ENCODE measurements at places on chromosomes 5 and 9.

- DNase-seq: no peak
Observed at GRCh38 chr5:73591698-73592501, 26.4 kb downstream of the UTP15 start.

GRCh38 chr9:82555431-82556051 is 507.4 kb downstream of the RASEF start:
- no peak for DNase-seq

- no peak for DNase-seq
Observed at GRCh38 chr9:1353291-1353690, 303.1 kb downstream of the DMRT2 start.

- DNase-seq: no peak
Observed at GRCh38 chr5:65462139-65462705, 19.5 kb downstream of the ADAMTS6 start.

- DNase-seq: peak; percentile 55
Observed at GRCh38 chr9:71758277-71758676, 10.0 kb downstream of the CEMIP2 start.

DNA sequence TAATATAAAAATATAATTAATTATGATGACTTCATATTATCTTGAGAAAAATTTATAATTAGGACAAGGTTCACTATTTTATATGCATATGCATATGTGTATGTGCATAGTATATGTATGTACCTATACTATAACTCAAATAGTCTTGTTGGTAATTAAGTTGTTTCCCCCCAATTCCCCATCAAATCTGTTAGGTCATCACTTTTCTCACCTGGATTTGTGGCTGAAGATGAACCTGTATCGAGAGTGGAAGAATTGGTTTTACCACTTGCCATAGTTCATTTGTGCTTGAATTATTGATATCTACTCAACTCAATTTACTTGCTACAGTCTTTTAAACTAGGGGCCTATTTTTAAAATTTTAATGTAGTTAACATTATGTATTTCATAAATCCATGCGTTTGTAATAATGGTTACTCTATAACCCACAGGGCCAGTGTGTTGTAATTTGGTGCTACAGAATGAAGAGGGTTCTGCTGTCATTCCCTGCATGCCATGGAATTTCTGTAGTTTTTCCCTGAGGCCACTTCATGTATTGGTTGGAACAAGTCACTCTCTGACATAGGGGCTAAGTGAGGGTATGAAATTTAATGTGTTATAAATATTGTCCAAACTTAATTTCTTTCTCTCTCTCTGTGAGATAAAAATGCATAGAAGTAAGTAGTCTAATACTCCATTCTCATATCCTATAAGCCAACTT is 74.9 kb downstream of the TAF11L14 start:
- DNase-seq: peak; percentile 67

- no peak for DNase-seq
Observed at GRCh38 chr5:154654486-154655371, 100.4 kb upstream of the LARP1 start.

DNA sequence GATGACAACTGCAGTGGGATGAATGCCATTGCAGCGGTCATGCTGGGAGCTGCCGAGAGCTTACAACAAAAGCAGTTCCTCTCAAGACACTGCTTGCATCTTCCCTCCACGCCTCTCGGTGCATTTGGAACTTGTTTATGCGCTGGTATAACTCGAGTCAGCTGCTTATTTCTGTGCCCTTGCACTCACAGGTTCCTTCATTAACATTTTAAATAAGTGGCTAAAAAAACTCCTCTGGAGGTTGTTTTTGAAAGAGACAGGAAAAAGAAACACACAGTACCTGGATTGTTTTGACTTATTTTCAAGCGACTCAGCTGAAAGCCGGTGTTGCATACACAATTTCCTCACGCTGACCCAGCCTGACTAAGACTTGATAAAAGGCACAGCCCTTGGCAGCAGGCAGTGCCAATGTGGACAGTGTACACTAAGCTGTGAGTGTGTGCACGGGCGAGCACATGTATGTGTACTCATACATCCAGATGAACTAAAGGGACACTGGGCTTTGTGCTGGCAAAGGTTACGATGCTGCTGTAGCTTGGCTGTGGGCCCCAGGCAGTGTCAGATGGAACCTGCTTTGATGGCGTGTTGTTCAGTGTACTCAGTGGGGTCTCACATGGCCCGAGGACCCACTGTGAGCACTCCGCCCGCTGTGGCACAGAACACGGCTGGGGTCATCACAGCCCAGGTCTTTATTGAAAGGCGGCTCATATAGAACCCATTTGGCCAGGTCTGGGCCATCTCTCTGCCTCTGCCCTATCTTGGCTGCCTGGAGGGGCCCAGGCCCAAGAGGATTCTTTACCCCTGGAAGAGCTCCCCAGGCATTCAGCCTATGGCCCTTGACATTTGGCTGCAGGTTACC is 92.3 kb downstream of the ANKRD33B start:
- DNase-seq: no peak

GRCh38 chr5:144209361-144209760 is 38.7 kb downstream of the KCTD16 start:
- no peak for DNase-seq

GRCh38 chr5:42655982-42656650 is 100.5 kb upstream of the CCDC152 start:
- DNase-seq: no peak

DNA sequence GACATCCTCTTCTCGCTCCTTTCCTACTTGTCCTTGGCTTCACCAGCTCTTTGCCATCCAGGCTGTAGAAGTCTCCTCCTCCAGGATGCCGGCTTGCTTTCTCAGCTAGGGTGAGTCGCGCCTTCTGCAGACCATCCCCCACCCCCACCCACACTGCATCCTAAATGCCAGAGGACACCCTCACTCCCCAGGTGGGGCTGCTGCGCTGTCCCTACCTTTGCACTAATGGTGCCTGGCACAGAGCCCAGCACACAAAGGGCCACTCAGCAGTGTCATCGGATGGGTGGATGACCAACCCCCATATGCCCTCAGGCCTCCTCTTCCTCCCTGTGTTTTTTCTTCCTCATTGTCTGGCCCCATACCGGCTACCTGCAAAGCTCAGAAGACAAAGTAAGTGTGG is 14.8 kb downstream of the IL9 start:
- no peak for DNase-seq

- no peak for DNase-seq
Observed at GRCh38 chr5:90813392-90813791, 254.8 kb downstream of the ADGRV1 start.

DNA sequence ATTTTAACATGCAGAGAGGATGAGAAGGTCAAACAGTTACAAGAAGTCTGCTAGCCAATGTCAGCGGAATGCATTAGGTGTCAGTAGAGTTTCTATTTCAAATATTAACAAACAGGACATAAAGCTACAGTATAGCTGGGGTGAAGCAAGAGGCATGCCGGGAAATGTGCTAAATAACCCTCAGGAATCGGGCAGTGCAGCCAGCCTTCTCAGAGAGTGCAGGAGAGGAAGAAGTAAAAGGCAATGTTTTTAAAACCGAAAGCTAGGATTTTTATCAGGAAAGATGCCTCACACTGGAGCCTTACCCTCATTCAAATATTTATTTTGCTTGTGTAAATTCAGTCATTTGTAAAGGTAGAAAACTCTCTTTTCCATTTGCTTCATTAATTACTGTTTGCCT is 59.1 kb upstream of the SH3GL2 start:
- DNase-seq: no peak

DNA sequence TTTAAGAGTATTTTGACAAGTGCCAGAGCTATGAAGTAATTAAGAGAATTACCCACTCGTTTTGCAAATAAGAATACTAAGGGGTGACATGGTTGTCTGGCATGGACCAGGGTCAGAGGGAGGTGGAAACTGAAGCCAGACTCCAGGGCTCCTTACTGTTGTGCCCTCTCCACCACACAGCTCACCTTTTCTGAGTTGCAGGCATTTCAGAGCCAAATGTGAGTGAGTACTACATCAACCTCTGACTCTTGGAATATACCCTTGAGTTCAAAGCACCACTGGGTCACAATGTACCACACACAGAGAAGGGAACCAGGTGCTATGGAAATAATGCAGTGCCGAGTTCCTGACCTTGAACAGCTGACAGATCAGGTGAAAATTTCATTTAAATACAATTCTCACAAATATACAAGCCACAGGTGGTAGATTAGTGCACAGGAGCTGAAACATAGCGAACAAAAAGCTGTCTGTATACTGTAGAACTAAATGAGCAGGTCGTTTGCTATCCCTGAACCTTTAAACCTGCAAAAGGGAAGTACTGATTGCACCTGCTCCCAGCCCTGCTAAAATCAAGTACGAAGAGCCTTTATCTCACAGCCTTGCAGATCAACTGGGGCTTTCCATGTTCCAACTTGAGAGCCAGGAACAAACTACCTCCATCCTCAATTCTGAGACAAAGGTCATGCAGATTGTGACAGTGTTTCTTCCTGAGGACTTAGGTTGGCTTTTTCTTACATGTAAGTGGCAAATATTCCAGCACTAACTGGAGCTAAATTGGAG is 57.0 kb downstream of the GOLM1 start:
- no peak for DNase-seq

DNA sequence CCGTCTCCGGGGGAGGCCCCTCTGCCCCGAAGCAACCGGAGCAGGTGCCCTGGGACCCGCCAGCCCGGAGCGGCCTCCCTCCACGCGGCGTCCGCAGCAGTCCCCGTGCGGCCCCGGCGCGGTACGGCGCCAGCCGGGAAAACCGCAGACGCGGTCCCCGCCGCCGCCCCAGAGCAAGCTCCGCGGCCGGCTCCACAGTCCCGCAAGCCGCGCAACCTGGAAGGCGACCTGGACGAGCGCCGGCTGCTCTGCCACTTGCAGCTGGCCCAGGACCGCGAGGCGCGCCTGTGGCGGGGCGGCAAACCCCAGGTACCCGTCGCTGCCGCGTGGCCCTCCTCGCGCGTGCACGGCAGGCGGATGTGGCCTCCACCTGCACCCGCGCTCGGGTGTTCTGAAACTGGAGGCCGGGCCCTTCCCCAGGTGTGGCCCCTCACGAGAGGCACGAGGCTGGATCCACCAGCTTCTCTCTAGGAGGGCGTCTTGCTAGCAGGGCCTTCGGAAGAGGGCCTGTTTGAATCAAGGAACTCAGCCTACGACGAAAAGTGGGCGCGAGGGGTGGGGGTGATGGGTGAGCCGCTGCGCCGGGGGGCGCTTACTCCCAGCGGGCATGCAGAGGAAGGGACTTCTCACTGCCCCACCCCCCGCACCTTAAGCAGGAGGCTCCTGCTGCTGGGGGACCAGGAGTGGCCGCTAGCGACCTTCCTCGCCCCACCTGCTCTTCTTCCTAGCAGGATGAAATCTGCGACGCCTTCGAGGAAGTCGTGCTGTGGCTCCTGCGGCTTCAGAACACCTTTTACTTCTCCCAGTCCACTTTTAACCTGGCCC is 602 bp downstream of the CCNI2 start:
- peak; percentile 21 for DNase-seq

DNA sequence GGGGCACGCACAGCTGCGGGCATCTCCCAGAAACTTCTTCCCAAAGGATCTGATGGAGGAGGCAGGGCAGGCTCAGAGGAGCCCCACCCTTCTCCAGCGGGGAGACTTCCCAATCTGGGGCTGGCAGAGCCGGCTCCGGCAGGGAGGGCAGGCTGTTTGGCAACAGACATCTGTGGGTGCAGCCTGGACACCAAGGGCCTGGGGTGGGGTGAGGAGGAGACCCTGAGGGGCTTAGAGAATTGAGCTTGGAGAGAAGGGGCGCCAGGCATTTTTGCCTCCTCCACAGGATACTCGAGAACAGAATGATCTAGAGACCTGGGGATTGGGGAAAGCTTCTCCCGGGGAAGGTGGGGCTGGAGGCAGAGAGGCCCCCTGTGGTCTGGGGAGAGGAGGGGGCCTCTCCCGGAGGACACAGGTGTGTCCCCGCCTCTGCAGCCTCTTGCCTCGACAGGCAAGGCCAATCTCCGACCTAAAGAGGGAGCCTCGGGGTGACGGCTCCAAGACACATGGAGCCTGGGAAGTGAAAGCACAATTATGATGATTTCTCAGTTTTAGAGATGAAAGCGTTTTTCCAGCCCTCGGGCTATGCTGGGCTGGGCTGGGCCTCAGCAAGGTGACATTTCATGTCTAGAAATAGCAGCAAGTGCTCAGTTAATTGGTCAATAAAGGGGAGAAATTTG is 8.4 kb downstream of the LHX3 start:
- DNase-seq: no peak

- DNase-seq: no peak
Observed at GRCh38 chr5:100519075-100519474, 16.1 kb upstream of the FAM174A start.

DNA sequence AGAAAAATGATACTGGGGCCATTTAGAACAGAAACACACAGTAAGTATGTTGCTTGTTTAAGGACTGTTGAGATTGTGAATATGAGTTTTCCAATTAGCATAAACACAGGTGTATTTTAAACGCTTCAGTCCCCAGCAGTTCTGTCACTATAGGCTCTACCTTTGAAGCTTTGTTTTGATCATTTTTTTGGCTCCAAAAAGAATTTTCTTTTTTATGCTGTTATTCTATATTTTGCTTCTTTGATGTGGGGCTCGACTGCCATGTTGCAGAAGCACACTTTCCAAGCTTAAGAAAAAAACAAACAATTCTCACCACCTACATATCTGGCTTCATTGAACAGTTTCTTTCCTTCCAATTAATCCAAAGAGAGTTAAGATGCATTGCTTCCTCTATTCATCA is 131.0 kb upstream of the DMAC1 start:
- DNase-seq: no peak

GRCh38 chr5:57193757-57194413 is 20.0 kb downstream of the GPBP1 start:
- no peak for DNase-seq

- no peak for DNase-seq
Observed at GRCh38 chr5:138274189-138274853, at the start of gene GFRA3. Gene GFRA3, minus strand, starts transcription at chr5:138274621. Its CDS starts 197 bp downstream, at chr5:138274424.

GRCh38 chr5:56496581-56497063 is 263.5 kb upstream of the ANKRD55 start:
- DNase-seq: no peak

GRCh38 chr5:90932052-90932699 is 373.6 kb downstream of the ADGRV1 start:
- DNase-seq: peak; percentile 17

GRCh38 chr9:129322641-129323375 is 144.7 kb upstream of the IER5L start:
- no peak for DNase-seq

DNA sequence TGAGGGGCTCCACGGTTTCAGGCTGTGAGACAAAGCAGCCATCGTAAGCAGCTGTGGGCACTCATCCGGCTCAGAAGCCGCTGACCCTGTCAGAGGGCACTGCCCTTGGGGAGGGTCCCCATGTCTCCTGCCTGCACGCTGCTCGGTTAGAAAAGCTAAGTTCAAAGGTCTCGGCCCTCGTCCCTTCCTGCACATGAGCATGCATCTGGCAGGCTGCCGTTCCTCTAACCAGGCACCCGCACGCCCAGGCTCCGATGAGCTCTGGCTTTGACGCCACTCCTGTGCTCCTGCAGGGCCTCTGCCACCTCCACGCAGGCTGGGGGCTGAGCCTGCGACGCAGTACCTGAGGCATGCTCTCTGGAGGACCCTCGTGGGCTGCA is 51.3 kb downstream of the NKD2 start:
- DNase-seq: no peak

DNA sequence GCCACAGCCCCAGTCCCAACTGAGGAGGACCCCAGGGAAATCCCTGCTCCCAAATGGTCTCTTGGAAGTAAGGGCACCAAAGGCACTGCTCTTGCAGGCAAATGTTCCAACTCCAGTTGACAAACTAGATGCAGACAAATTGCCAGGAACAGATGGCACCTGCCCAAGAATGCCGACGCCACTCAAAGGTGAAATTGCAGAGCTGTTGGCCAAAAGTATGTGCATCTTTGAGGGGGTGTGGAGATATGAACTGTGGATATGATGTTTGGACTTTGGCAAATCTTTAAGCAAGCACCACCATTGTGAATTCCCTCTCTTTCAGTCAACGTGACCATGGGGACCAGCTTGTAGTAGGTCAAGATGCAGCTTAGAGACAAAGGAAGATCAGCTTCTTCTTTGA is 12.0 kb upstream of the CPLX2 start:
- DNase-seq: no peak

All from trophoblast cell (in vitro differentiated cells and primary cell).